ENCODE measurements at places on chromosomes 11 and 22.

- DNase-seq, result peak; percentile 96
Measured at GRCh38 chr22:18001040-18001893, 23.1 kb downstream of the MICAL3 start.

GRCh38 chr11:127627204-127627603 lies 626.6 kb upstream of the KIRREL3 start:
- DNase-seq, result no peak

GRCh38 chr11:16795146-16795545 lies 56.7 kb downstream of the C11orf58 start:
- peak; percentile 80 for DNase-seq

- no peak for DNase-seq
Measured at GRCh38 chr22:41914611-41915034, 251 bp downstream of the SHISA8 start.

DNA sequence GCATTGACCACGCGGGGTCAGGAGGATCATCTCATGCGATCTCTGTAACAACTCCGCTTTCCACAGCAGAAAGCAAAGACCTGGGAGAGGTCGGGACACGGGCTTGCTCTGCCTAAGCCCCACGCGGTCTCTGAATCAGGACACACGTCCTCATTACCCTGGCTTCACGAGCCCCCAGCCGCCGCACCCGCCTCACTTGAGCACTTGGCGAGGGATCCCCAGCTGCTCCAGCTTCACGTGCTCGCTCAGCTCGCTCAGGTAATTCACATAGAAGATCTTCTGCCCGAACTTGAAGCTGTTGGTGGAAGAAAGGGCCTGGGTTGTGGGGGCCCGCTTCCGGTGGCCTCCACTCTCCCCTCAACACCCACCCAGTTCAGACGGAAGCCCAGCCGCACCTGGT lies 19.6 kb downstream of the ARHGAP1 start:
- no peak for DNase-seq

- DNase-seq, result peak; percentile 96
Measured at GRCh38 chr11:73271936-73272679, at the start of gene P2RY6. TSS of gene P2RY6 (plus strand) at chr11:73272338. CDS start at chr11:73296519, 24,181 bp downstream.

GRCh38 chr11:92627615-92628256 lies 341.7 kb upstream of the MTNR1B start:
- no peak for DNase-seq

DNA sequence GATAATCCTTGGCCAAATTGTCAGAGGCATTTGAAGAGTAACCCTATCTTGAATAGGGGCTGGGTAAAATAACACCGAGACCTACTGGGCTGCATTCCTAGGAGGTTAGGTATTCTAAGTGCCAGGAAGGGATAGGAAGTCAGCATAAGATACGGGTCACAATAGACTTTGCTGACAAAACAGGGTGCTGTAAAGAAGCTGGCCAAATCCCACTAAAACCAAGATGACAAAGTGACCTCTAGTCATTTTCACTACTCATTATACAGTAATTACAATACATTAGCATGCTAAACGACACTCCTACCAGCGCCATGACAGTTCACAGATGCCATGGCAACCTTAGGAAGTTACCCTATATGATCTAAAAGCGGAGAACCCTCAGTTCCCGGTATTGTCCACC lies 964 bp upstream of the REXO2 start:
- DNase-seq, result no peak

DNA sequence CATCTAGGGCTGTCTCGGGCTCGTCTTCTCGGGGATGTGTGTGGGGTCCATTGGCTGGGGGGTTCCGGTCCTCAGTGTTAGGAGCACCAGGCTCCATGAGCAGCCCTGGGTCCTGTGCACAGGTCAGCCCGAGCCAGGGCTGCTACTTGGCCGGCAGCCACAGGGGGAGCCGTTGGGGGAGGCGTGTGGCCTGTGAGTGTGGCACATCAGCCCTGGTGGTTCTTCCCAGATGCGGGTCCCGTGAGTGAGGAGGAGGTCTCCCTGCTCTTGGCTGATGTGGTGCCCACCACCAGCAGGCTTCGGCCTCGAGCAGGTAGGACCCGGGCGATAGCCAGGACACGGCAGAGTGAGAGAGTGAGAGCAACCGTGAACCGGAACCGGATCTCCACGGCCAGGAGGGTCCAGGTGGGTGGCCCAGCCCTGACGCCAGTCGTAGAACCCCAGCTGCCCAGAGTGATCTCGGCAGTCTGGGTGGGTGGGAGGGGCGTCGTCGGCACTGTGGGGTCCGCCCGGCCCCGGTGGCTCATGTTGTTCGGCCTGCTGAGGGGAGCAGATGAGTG lies 18.5 kb downstream of the IRF7 start:
- DNase-seq, result peak; percentile 27

DNA sequence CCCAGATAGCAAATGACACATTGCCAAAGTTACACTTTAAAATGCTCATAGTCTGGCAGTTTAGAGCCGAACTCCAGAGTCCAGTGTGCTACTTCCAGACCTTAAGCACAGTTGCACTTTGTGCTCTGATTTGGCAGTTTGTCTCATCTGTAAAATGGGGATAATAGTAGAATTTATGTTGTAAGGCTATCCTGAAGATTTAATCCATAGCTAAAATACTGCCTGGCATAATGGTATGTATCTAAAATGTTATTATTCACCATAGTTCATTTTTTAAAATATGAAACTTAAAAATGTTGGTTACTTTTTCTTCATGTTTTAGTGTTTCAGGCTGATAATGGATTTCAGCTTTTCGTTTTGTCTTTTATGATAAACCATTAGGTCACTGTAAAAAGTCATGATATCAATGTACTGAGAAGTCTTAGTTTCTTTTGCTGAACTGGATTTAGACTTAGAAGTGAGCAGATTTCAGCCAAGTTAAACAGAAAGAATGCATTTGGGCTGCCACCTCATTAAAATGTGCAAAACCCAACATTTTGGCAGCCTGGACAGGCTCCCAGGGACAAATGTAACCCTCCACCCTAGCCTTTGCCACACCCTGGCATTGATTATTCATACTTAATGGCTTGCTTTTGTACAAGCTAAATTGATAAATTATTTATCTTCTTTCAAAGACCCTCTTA lies 933 bp downstream of the OLFML1 start:
- no peak for DNase-seq

DNA sequence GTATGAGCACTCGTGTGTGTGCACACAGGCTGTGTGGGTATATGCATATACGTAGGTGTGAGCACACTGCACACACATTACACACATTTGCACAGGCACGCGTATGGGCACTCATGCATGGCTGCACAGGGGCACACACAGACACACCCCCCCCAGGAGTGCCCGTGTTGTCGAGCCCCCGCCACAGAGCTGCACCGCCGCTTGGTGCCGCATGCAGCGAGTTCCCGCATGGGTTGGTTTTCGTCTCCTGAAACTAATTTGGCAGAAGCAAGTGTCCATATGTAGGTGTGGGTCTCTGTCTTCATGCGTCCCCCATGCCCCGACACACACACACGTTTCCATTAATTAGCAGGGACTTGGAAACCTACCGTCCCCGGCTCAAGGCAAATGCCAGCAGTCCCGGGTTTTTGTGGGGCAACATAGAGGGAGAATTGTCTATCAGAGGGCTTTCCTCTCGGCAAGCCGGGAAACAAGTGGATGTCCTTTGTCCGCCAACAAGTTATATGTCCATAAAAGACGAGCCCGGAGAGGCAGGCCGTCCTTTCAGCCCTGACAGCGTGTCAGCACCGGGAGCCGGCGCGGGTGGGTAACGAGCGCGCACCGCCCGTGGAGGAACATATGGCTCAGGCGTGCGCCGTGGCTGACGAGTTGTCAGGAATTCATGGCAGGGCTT lies 1291.7 kb downstream of the BRD1 start:
- DNase-seq, result no peak

DNA sequence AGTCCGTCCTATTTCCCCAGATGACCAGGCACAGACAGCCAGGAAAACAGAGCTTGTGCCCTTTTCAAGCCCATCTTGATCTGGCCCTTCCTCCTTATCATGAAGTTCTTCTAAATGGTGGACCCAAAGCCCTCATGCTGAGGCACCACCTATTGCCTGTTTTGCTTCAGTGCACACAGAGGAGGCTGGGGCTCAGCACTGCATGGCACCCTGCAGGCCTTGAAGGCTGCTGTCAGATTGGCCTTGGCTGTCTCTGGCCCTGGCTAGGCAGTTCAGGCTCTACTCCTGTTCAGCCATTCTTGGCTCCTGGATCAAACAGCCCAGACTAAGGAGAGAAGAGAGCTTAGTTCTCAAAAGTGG lies 49.2 kb downstream of the OTOG start:
- no peak for DNase-seq

GRCh38 chr11:107243929-107244328 lies 213.7 kb downstream of the CWF19L2 start:
- no peak for DNase-seq

DNA sequence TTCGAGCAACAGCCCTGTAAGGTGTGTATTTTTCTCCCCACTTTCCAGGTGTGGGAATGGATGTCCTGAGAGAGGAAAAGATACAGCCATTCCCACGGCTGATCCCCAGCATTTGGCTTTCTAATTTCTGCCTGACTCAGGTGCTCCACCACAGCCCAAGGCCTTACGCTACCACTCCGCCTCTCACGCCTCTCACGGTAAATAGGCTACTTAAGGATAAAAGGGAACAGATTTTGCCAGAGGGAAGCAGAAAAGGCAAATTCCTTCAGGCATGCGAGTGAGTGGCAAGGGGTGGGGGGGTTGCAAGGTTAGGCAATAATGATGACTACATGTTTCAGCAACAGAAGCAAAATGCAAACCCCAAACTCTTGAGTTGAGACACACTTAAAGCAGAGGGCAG lies 9.2 kb downstream of the PVALB start:
- DNase-seq, result peak; percentile 33

DNA sequence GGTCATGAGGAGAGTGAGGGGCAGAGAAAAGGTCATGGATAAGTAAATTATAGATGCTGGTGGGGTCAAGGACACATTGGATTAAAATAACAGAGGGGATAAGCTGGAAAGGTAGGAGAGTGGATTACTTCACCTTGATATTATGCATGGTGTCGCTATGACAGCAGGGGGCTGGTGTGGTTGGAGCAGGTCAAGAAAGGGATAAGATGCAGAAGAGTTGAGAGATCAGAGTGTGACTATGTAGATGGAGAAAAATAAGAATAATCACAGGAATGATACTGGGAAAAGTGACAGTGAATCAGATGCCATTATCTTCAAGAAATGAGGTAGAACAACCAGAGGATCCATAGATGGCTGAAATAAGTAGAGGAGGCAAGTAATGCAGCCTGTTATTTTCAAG lies 29.4 kb upstream of the AMOTL1 start:
- DNase-seq, result no peak

DNA sequence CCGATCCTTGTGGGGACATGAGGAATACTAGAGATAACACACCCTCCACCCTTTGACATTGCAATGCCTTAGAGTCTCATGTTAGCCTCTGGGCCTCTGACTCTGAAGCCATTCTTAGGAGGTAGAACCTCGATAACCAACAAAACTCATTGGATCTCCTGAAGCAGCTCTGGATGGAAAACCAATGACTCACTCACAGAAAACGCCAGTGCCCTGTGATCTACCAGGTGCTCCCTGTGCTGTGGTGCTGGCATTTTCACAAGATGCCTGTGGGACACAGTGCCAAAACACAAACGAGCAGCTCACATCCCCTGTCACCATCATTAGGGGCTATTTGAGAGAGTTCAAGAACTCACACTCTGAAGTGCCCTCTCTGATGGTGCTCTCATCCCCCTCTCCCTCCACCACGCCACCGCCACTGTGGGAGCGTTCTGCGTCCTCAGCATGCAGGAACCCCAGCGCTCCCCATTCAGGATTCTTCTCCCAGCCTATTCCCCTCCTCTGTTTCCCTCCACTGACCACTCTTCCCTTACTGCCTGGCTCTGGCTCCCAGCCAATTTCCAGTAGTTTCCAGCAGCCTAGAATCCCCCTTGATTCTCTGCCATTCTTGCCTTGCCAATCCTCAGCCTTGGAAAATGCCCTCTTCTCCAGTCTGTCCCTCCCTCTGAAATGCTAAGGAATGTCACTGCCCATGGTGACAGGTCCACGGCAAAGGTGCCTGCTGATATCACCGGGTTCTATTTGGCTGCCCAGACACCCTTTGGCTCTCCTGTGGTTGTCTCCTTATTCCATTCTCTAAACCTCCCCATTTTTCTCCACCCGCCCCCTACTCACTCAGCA lies 4.7 kb upstream of the POLD4 start:
- no peak for DNase-seq

GRCh38 chr11:114076921-114077331 lies 17.4 kb downstream of the ZBTB16 start:
- no peak for DNase-seq

- DNase-seq, result no peak
Measured at GRCh38 chr11:40425168-40425567, 1034.3 kb downstream of the LRRC4C start.

GRCh38 chr11:124740277-124740882 lies 638 bp downstream of the NRGN start:
- peak; percentile 68 for DNase-seq

DNA sequence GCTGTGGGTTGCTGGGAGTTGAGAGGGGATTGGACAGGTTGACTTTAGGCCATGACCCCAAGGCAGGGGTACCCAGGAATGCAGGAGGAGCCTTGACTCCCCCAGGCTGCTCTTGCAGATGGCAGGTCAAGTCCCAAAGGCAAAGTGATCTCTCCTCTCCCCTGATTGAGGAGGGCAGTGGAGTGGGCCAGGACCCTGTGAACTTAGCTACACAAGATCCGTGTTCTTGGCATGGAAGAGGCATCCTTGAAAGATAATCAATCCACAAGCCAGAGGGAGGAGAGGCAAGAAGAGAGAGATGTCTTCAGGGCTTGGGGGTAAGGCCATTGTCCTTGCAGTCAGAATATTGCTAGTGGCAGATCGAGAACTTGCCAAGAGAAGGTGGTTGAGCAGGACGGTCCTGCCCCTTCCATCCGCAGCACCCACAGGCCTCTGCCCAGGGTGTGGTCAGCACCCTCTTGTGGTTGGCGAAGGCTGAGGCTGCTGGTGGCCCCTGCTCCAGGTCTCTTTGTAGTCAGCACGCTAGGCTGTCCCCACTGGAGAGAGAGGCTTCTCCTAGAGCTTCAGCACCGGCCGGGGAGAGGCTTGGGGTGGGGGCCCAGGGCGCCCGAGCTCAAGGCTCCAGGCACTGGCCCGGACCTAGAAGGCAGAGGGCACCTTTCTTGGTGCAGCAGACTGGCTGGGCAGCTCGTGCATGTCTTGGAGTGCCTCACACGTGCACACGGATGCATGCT lies 45.4 kb downstream of the KCNC1 start:
- DNase-seq, result no peak

DNA sequence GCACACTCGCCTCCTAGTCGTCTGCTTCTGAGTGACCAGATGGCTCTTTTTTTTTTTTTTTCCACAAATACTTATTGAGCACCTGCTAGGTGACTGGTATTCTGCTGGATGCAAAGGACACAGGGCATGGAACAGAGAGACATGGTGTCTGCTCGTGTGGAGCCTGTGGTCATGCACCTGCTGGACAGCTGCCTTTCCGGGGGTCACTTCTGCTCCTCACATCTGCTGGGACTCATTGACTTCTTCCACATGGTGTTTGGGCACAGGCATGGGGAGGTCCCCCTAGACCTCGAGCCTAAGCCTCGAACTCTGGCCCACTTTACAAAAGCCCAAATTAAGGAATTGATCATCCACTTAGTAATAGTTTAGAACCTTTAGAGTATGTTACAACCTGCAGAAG lies 39.5 kb upstream of the EMID1 start:
- DNase-seq, result no peak

All from suppressor macrophage (primary cell).